Dermis microvascular lymphatic vessel endothelial cell (primary cell): ENCODE measurements at places on chromosomes 12 and 14. TPM values are rescaled to one million over a fixed set of nuclear protein-coding genes. Genes with fewer than 3 reads are reported as not detected.
A peak's percentile ranks its signal among the peaks of the same experiment; 100 is the strongest.

The TESPA1 gene
- total RNA-seq = not detected in 2 replicates

The KCNC2 gene
- total RNA-seq = not detected in 2 replicates

The YLPM1 gene
- total RNA-seq = 14.5 and 21.0 TPM in 2 replicates

The NGB gene
- total RNA-seq = not detected in 2 replicates

The CHST11 gene
- 2.1 and 2.7 TPM in 2 replicates for total RNA-seq

DNA sequence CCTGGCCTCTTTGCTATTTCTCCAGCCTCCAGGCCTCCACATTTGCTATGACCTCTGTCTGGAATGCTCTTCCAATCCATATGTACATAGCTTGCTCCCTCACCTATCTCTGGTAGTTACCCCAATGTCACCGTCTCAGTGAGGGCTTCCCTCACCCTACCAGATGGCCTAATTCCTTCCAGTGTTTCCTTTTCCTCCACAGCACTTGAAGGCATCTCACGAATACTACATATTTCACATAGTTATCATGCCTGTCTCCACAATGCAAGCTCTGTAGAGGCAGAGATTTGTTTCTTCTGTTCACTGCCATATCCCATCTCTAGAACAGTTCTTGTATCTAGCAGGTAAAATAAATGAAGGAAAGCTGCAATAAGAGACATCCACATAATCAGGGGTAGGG is 21.3 kb upstream of the HSP90B1 start:
- no peak for DNase-seq

- DNase-seq = no peak
Measured at GRCh38 chr14:103529383-103530365, 678 bp downstream of the TRMT61A start.

DNA sequence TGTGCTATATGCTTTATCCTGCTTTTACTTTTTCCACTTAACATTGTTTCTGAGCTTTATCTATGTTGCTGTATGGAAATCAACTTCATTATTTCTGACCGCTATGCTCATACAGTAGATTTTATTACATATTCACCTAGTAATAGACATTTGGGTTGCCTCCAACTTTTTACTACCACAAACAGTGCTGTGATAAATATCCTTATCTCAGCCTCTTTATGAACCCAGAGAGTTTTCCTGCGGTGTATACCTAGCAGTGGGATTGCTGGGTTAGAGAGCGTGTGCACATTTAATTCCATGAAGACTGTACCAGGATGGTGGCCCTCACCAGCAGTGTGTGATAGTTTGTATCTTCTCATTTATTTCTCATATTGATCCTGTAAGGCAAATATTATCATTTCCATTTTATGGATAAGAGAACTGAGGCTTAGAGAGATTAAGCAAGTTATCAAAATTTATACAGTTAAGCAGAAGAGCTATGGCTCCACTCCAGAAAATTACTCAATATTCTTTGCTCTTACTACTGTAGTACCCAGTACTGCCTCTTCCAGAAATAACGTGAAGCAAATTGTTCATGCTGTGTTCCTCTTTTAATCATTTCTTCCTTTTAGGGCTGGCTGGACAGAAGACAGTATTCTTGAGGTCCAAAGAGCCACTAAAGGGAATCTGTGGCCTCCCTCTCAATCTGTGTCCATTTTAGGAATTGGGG is 26.3 kb upstream of the CISTR start:
- no peak for DNase-seq

DNA sequence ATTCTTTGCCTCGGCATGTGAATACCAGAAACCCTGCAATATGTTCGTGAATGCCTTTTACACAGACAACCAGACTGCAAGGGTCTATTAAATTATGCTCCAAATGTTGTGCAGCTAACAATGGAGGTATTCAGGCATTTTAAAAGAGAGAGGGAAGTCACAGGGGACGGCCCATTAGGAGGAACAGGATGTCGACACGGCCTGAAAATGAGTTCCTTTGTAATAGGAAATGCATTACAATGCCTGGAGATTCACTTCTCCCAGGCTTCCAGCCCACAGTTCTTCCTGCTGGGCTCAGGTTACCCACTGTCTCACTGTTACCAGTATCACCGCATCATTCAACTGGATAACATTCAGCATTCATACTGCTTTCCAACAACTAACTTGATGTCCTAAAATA is 2.5 kb downstream of the DUSP6 start:
- peak; percentile 88 for DNase-seq

DNA sequence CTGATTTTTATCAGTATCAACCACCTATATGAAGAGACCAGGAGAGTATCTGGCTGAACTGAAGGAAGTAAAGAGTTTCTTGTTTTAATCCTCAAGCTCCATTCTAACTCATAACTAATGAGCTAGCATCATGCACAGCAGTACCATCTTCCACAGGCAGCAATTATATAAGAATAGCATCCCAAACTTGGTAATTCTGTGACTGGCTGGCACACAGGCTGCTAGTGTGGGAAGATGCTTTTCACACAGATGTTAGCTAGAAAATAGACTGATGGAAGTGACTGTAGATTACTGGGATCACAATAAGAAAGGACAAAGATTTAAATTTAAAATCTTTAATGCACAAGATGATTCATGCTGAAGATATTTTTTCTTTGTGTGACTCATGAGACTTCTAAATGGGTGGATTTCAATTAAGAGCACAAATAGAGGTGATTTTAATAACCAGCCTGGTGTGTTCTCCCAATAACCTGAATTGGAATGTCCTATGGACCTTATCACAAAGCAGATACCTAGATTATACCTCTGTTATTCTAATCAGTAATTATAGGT is 417.7 kb upstream of the ATXN7L3B start:
- no peak for DNase-seq

DNA sequence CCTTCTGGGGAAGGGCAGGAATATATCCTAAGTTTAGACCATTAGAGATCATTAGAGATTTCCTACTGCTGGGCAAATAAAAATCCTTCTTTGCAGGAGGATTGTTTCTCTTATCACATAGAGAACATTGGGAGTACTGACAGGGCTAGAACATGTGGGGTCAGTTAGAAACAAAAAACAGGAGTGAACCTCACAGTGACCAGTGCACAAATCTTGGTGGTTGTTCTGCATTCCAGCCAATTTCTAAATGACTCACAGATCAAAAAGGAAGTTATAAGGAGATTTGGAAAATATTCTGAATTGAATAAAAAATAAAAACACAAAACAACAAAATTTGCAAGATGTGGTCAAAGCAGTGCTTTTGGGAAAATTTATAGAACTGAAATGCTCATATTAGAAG is 118.8 kb downstream of the LLPH start:
- peak; percentile 40 for DNase-seq
